ENCODE measurements at places on chromosomes 12 and 14. TPM values are rescaled to one million over a fixed set of nuclear protein-coding genes. Genes with fewer than 3 reads are reported as not detected.

IL22 gene
- 253 TPM for total RNA-seq

SPTB gene
- 0.29 TPM for total RNA-seq

MYO1H gene
- not detected for total RNA-seq

TRPV4 gene
- not detected for total RNA-seq

CCDC197 gene
- not detected for total RNA-seq

TSPAN8 gene
- not detected for total RNA-seq

RNU4-1 gene
- total RNA-seq = 2,470 TPM

CIPC gene
- total RNA-seq = 8.5 TPM

NFATC4 gene
- total RNA-seq = 0.66 TPM

IRAK3 gene
- 1.8 TPM for total RNA-seq

MMP17 gene
- not detected for total RNA-seq

GALNT16 gene
- 0.06 TPM for total RNA-seq

OR6C2 gene
- not detected for total RNA-seq

- ATAC-seq = no peak
Measured at GRCh38 chr12:15389561-15389960, 67.3 kb downstream of the PTPRO start.

DNA sequence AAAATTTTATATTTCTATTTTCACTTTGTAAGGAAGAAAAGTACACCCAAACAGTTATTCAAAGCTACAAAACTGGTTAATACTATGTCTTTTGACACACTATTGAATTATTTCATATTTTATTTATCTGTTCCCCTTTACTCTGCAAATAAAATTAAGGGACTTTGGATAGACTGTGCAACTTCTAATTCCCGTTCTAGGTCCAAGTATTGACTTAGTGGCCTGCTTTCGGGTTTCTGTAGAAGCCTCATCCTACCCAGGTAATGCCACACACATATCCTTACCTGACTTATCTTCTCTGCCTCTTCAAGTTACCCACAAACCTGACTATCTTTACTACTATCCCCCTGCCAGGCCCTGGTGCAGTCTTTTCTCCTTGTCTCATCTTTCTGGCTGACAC is 156.3 kb upstream of the TMTC2 start:
- no peak for ATAC-seq

DNA sequence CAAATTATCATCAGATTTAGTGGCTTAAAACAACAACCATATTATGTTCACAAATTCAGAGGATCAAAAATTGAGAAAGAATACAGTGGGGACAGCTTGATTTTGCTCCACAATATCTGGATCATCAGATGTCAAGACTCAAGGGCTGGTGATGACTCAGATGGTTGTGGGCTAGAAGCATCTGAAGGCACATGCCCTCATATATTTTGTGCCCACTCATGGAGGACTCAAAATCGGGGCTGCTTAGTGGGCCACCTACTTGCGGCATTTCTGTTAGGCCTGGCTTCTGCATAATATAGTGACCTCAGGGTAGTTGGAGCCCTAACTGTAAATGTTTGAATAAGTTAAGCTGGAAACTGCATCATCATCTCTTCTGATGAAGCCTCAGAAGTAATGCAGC is 584.5 kb downstream of the SLC16A7 start:
- ATAC-seq = no peak

DNA sequence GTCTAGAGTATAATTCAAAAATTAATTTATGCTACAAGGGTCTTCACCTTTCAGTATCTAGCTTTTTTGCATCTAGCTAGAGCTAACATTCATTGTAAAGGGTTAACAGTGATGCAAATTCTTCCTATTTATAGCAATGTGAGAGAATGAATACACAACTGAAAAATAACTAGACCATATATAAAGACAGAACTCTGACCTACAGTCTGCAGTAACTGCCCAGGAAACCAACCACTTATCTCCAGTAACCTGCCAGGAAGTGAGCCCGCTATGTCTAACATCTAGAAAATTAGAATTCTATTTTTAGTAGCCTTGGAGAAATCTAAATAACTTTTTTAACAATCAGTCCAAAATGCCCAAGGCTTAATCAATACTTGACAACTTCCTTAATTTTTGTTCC is 1021.9 kb downstream of the LRFN5 start:
- no peak for ATAC-seq

DNA sequence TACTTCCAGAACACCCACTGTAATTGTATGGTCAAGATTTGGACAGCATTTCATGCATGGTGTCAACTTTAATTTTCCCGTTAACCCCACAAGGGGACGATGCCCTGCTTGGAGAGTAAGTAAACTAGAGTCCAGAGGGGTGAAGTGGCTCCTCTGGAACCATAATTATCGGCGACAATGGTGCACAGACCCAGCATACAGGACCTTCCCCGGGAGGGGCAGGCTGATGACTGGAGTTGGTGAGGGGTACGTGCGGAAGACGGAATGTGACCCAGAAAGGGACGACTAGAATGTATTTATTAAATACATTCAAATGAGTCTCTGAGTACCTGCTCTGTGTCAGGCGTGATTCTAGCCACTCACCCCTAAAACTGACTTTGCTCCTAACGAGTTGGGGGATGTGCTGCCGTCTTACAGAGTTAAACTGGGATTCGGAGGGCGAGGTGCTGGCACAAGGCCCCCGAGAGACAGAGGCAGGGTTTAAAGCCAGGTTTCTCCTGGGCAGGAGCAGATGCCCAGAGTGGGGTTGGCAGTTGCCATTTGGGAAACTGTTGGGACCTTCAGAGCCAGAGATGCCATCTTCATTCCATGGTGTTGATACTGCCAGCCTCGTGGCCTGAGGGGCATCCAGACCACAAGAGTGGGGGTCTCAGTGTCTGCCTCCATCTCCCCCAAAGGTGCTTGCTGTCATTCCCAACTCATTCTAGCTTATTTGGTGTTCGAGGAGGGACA is 10.9 kb downstream of the RTL1 start:
- ATAC-seq = no peak

DNA sequence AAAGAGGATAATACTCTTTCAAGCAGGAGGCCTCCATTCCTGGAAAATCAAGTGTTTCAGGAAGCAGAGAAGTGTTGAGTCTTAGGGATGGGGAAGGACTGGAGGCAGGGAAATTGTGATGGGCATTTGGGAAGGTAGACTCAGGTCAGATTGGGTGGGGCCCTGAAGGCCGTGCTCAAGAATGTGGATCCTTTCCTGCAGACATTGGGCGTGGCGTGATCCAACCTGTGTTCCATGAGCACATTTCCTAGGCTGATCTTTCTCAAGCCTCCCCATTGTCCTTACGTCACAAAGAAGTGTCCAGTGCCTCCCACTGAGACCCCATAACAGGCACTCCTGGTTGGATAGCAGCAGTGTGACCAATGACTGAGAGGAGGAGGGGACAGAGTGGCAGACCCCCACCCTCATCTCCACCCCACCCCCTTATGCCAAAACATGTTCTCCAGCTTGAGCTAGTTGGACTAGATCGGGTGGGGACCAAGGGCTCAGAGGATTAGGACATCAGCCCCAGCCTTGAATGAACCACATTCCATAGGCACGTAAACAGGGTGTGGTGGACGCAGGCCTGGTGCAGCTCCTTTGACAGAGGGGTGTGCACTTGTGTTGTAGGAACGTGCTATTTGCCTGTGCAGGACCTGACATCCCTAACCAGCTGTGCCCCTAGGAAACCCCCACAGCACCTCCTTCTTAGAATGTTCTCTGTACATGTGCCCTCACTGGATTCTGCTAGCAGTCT is 76.8 kb downstream of the TTC9 start:
- ATAC-seq = no peak

GRCh38 chr12:111467092-111467856 is 61.6 kb downstream of the SH2B3 start:
- ATAC-seq = no peak

DNA sequence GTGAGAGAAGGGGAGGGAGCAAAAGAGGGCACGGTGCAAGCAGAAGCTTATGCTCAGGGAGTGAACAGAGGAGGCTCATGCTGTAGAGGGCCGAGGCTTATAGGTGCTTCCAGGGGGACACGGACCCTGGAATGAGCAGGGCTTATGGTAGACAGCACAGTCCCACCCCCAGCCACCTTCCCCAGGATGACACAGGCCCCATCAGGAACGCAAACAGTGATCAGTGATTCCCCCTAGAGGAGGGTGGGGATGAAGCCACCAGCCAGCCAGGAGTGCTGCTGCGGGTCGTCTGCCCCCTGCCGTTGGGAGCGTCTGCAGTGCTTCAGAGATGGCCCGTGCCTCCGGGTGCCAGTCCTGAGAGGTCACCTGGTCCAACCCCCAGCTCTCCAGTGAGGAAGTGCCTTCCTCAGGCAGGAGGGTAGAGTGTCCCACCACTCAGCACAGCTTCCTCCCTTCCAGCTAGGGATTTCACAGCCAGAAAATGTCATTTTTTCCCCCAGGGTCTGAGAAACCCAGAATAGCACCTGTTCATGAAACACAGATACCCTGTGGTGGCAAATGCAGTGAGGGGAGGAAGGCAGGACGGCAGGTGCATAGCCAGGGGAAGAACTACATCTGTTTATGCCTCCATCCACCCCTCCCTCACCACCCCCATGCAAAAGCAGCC is 60.7 kb downstream of the SLC6A12 start:
- peak; percentile 73 for ATAC-seq

DNA sequence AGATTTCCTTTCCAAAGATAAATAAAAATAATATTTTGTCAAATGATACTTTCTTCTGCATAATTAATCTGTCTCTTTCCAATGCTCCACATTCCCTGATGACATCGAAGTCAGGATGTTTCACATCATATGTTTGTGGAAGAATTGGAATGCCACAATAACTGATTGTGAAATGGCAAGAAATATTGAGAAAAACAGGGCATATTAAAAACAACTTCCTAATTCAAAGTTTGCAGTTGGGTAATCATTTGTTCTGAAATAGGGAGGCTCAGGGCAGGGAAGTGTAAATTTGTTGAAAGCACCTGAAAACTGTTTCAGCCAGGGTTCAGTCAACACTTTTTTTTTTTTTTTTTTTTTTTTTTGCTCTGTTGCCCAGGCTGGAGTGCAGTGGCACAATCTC is 50.7 kb downstream of the BCAT1 start:
- ATAC-seq = no peak

DNA sequence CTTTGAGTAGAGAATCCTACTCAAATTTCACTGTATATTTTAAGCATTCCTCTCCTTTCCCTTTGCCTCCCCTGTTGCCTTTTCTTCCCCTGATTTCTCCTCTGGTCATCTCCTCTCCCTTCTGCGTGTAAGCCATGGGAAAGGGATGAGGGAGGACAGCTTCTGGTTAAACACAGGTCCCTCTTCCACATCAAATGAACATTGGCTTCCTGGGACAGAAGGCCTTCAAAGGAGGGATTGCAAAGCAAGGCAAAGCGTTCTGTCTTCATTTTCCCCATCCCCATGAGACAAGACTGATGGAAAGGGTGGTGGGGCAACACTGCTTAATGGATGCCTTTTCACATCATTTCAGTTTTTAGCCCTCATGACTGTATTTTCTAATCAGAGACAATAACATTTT is 26.2 kb downstream of the GPRC5A start:
- no peak for ATAC-seq

DNA sequence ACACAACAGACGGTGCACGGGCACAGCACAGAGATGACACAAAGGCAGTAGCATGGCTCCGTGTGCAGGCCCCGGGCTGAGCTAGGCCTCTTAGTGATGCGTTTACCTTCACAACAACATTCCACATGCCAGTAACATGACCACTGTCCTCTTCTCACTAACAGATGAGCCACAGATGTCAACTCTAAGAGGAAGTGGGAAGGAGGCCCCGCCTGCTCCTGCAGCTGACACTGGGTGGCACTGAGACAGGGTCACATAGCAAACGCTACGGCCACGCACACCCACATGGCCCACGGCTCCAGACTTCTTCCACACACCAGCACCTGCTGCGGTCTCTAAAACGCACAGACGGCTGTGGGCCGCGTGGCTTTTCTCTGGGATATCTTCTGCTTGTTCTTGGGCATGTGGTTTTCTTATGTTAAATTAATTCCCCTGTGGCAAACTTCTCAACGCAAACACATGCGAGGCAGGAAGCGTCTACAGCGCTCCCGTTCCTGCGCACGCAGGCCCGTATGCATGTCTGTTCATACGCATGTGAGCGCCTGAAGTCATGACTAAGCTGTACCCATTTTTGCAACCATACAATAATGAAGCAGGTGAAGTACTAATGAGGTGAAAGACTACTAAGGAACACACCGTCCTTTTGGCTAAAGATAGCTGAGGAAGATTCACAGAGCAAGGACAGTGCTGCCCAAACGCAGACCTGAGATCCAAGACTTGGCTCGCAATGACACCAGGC is 26.8 kb downstream of the AMN start:
- ATAC-seq = peak; percentile 74

GRCh38 chr12:25249931-25250738 is 594 bp downstream of the KRAS start:
- ATAC-seq = peak; percentile 71

- ATAC-seq = no peak
Measured at GRCh38 chr14:53541411-53541810, 388.3 kb upstream of the DDHD1 start.

- ATAC-seq = no peak
Measured at GRCh38 chr12:95718006-95718431, 72.5 kb downstream of the NTN4 start.

GRCh38 chr12:76006028-76006925 is 25.3 kb downstream of the PHLDA1 start:
- no peak for ATAC-seq

DNA sequence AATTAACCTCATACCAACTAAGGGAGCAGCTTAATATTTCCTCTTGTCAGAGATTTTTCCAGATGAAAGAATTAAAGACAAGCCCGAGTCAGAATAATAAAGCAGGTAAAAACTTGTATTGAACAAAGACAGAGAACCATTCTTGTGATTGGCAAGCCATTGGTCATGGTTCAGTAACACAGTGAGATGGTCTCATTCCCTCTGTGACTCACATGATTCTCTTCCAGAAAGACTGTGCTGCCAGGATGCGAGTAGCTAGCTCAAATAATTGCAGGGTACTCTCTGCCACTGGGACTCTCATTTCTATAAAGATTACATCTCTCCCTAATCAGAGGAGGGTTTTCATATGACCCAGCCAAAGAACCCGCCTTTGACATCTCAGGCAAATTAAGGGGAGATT is 179.4 kb downstream of the PHLDA1 start:
- ATAC-seq = no peak

- ATAC-seq = no peak
Measured at GRCh38 chr14:35079742-35080141, 33.7 kb downstream of the FAM177A1 start.

- ATAC-seq = no peak
Measured at GRCh38 chr12:131348646-131349045, 362.2 kb upstream of the SFSWAP start.

GRCh38 chr12:122523280-122523679 is 3.5 kb downstream of the RSRC2 start:
- ATAC-seq = no peak
